ENCODE measurements at places on chromosomes 6 and 20. TPM values are rescaled to one million over a fixed set of nuclear protein-coding genes. Genes with fewer than 3 reads are reported as not detected.

PKIB gene
- polyA plus RNA-seq: 1.3 TPM

AHCY gene
- 42.7 TPM for polyA plus RNA-seq

COL10A1 gene
- polyA plus RNA-seq: not detected

EYA2 gene
- 0.16 TPM for polyA plus RNA-seq

TRIM40 gene
- not detected for polyA plus RNA-seq

C4A gene
- not detected for polyA plus RNA-seq

TMEM151B gene
- not detected for polyA plus RNA-seq

COL12A1 gene
- not detected for polyA plus RNA-seq

DNA sequence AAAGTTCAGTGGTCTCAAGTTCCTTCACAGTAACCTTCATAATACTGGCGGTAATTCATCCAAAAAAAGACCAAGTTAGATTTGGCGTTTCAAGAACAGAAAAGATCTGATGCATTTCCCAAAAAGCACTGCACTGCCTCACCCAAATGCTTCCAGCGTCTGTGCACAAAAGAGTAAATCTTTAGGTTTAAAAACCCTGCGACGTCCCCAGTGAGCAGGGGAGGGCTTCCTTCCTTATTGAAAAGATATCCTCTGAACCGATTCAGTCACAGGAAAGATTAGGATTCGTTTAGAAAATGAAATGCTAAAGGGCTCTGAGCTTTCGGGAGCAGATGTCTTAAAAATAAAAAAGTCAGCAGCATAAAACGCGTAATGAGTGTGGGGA, 654 bp downstream of the TBC1D7 start:
- peak overlapping the region; percentile 92 for H3K27ac ChIP-seq
- peak overlapping the region; percentile 92 for H3K4me3 ChIP-seq
- no peaks in the 10 kb centered on the region for H3K27me3 ChIP-seq
- H3K36me3 ChIP-seq: peaks cover 31% of the 10 kb centered on the region

DNA sequence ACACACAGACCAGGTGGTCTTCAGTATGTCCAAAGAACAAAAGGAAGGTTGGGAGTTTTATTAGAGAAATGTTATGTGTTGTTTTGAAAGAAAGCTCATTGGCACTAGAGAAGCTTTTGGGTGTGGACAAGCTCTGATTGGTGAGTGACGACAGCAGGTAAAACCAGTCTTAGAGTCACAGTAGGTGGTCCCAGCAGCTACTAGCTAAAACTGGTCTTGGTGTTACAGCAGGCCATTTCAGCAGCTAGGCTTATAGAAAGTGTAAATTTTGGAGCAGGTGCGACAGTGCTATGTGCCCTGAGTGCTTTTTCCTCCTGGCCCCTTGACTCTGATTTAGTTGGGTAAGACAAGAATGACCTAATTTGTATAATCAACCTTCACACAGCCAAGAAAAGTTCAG, 3.6 kb downstream of the CLDN20 start:
- DNase-seq: no peak
- H3K36me3 ChIP-seq: peaks cover 20% of the 10 kb centered on the region
- H3K4me3 ChIP-seq: no peak overlapping the region
- no peaks in the 10 kb centered on the region for H3K4me1 ChIP-seq
- no peak overlapping the region for H3K27ac ChIP-seq

DNA sequence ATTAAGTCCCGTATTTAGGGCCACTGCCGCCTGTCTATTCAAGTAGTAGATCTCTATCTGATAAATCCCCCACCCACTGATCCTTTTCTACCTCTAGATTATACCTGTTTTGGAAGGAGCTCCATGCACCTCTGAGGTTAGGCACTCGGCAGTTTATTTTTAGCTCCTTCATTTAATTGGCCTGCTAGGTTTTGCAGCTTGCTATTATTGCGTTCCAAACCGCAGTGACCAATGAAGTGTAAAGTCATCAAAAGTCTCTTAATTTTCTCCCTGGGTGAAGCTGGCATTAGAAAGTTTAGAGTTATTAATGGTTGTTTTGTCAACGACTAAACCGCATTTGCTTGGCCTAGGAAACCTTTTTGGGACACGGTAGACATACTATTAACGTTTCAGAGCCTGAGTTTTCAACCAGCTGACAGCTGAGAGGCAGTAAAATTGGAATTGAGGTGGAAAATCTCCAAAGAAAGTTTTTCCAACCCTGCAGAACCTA, 60.0 kb downstream of the RFPL4B start:
- no peak for DNase-seq
- H3K4me3 ChIP-seq: no peak overlapping the region
- no peaks in the 10 kb centered on the region for H3K4me1 ChIP-seq
- no peaks in the 10 kb centered on the region for H3K27me3 ChIP-seq
- no peak overlapping the region for H3K27ac ChIP-seq

GRCh38 chr6:135145063-135145800, 35.9 kb upstream of the MYB start:
- DNase-seq: peak; percentile 34
- H3K36me3 ChIP-seq: no peaks in the 10 kb centered on the region
- H3K27ac ChIP-seq: peak overlapping the region; percentile 83

DNA sequence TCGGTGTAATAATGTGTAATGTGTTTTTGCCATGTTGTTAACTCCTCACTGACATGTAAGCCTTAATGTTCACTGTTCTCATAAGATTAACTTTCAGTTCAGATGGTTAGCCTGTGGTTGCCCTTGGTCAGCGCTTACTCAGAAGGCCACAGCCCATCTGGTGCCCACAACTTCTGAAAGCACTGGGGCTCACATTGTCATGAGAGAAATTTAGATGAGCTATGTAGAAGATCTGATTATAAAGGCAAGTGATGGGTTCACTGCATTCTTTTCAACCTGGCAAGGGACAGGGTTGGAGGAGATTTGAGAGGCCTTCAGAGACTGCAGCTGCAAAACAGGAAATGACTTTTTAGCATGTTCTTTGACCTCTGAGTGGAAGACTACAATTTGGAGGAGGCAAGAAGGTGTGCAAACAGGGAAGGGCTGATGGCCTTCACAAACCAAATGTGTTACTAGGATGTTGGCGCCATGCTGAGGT, 242.3 kb upstream of the SUPT3H start:
- no peak overlapping the region for H3K27ac ChIP-seq
- no peaks in the 10 kb centered on the region for H3K27me3 ChIP-seq
- H3K4me3 ChIP-seq: no peak overlapping the region

- H3K4me1 ChIP-seq: no peaks in the 10 kb centered on the region
- no peak for DNase-seq
- H3K4me3 ChIP-seq: no peak overlapping the region
- peaks cover 85% of the 10 kb centered on the region for H3K36me3 ChIP-seq
These were observed 161.0 kb downstream of the RALGAPA2 start for GRCh38 chr20:20551409-20551808.

DNA sequence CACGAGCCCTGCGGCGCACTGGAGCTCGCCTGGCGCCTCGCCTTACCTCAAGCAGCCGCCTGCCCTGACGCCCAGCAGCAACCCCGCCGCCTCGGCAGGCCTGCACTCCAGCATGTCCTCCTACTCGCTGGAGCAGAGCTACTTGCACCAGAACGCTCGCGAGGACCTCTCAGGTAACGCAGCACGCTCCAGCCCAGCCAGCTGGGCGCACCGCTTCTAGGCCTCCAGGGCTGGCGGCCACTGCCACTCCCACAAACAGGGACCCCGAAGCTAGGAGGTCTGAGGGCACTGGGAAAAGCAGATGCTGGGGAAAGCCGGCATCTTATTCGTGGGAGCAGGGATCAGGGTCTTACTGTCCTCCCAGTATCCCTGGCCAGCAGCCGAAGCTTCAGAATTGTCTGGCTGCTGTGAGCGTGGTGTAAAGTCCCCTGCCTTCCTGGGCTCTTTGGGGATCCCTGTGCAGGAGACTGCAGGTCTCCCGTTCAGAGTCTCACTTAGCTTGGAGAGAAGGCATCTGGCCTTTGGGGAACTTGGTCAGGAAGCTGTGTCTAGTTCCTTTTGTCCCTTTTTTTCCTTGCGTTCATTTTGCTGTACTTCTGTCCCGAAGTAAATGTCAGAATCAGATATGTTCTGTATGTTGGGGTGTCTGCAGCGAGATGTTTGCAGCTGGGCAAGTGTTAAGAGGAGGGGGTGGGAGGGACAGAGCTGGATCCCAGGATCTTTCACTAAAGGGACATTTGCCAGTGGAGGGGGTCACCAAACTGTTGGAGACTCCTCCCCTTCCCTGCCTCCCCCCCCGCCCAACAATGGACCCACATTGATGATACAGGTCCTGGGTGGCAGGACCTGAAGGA, 1.8 kb downstream of the FOXF2 start:
- H3K27ac ChIP-seq: no peak overlapping the region
- peaks cover 82% of the 10 kb centered on the region for H3K27me3 ChIP-seq

- no peaks in the 10 kb centered on the region for H3K27me3 ChIP-seq
- no peak overlapping the region for H3K4me3 ChIP-seq
- H3K4me1 ChIP-seq: no peaks in the 10 kb centered on the region
- H3K36me3 ChIP-seq: no peaks in the 10 kb centered on the region
These were observed 75.2 kb downstream of the ZHX3 start for GRCh38 chr20:41242352-41242751.

- H3K27ac ChIP-seq: no peak overlapping the region
- H3K4me1 ChIP-seq: peaks cover 34% of the 10 kb centered on the region
- peak; percentile 3 for DNase-seq
- H3K27me3 ChIP-seq: peaks cover 40% of the 10 kb centered on the region
These were observed 87.5 kb downstream of the ZFP64 start for GRCh38 chr20:52103913-52104545.

DNA sequence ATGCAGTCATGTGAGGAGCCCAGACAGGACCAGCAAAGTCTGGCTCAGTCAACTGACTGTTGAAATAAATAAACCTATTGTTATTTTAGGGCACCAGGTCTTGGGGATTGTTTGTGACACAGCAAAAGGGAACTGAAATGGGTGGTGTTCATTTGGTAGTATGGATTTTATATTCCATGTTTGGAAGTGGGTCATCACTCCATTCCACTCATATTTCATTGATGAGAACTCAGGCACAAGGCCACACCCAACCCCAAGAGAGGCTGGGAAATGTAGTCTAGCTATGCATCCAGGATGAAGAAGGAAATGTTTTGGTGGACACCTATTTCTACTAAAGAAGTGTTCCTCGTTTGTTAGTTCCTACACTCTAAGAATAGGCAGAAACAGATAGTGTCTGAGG, 64.9 kb upstream of the BTBD3 start:
- H3K27ac ChIP-seq: no peak overlapping the region
- no peaks in the 10 kb centered on the region for H3K27me3 ChIP-seq
- no peak for DNase-seq
- H3K4me1 ChIP-seq: no peaks in the 10 kb centered on the region
- no peak overlapping the region for H3K4me3 ChIP-seq
- no peaks in the 10 kb centered on the region for H3K36me3 ChIP-seq

- H3K27me3 ChIP-seq: no peaks in the 10 kb centered on the region
- H3K4me3 ChIP-seq: no peak overlapping the region
- H3K4me1 ChIP-seq: peaks cover 14% of the 10 kb centered on the region
These were observed 3.7 kb downstream of the TJAP1 start for GRCh38 chr6:43481075-43481474.

DNA sequence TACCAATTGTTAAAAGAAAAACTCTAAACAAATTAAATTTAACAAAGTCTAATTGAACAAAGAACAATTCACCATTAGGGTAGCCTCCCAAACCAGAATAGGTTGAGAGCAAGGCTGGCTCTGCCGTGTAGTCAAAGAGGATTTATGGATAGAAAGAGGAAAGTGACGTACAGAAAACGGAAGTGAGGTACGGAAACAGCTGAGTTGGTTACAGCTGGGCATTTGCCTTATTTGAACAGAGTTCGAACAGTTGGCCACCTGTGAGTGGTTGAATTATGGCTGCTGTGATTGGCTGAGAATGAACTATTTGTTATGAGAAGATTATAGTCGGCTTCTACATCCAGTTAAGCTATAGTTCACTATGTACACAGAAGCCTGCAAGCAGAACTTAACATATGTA, 18.5 kb upstream of the ISM1 start:
- H3K4me3 ChIP-seq: no peak overlapping the region
- H3K36me3 ChIP-seq: no peaks in the 10 kb centered on the region
- no peaks in the 10 kb centered on the region for H3K27me3 ChIP-seq
- no peak overlapping the region for H3K27ac ChIP-seq

- no peak overlapping the region for H3K27ac ChIP-seq
- DNase-seq: peak; percentile 67
- no peaks in the 10 kb centered on the region for H3K27me3 ChIP-seq
- no peak overlapping the region for H3K4me3 ChIP-seq
These were observed 130.8 kb downstream of the JPH2 start for GRCh38 chr20:44056010-44056698.

All from CD14-positive monocyte (primary cell).